ENCODE measurements at places on chromosomes 7 and 10. TPM values are rescaled to one million over a fixed set of nuclear protein-coding genes. Genes with fewer than 3 reads are reported as not detected.

EBLN1 gene
- total RNA-seq, result not detected

UFSP1 gene
- total RNA-seq, result 1.9 TPM

KLF14 gene
- total RNA-seq, result not detected

SRRM3 gene
- total RNA-seq, result 2.5 TPM

PKD2L1 gene
- total RNA-seq, result not detected

RADIL gene
- 1.3 TPM for total RNA-seq

ITIH5 gene
- total RNA-seq, result 1.8 TPM

VIPR2 gene
- not detected for total RNA-seq

FKBP6 gene
- total RNA-seq, result not detected

CASP2 gene
- 13.4 TPM for total RNA-seq

DRGX gene
- total RNA-seq, result not detected

SUN3 gene
- total RNA-seq, result not detected

BLOC1S2 gene
- total RNA-seq, result 29.5 TPM

SLC18A2 gene
- not detected for total RNA-seq

IRF5 gene
- total RNA-seq, result 0.19 TPM

PTPRZ1 gene
- under 0.01 TPM for total RNA-seq

FEZF1 gene
- not detected for total RNA-seq

CYP26C1 gene
- total RNA-seq, result 2.1 TPM

PKD1L1 gene
- 6.3 TPM for total RNA-seq

ZSCAN21 gene
- total RNA-seq, result 8.4 TPM

PLEKHS1 gene
- not detected for total RNA-seq

PRSS2 gene
- not detected for total RNA-seq

CYP2C18 gene
- not detected for total RNA-seq

CPA2 gene
- total RNA-seq, result not detected

ORAI2 gene
- total RNA-seq, result 42.1 TPM

TAS2R41 gene
- not detected for total RNA-seq

MBL2 gene
- not detected for total RNA-seq

IL15RA gene
- 6.8 TPM for total RNA-seq

ASIC3 gene
- total RNA-seq, result 0.16 TPM

SHTN1 gene
- 0.65 TPM for total RNA-seq
